ENCODE measurements at places on chromosomes 1 and 21.
A peak's percentile ranks its signal among the peaks of the same experiment; 100 is the strongest.

GRCh38 chr1:210231846-210232510, 618 bp upstream of the SERTAD4 start:
- DNase-seq, result no peak

- no peak for DNase-seq
Observed at GRCh38 chr1:151011154-151011850, 3.1 kb downstream of the PRUNE1 start.

DNA sequence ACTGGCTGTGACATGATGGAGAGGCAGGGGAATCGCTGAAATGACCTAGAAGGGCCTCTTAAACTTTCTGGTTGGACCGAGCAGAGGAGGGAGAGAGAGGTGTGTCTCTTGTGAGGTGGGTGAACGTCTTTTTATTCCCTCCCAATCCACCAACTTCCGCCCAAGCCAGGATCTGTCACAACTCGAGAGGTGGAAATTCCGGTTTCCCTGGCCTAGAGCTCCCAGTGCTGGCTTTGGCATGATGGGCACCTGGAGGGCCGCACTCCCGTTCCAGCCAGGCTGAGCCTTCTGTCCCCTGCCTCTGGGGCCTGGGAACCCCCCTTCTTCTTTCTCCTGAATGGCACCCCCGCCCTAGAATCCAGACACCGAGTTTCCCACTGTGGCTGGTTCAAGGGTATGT, at the start of gene SEMA4A:
Gene SEMA4A, plus strand, starts transcription at position 224 of the 400 bp plus-strand sequence. CDS start 994 bp downstream, outside the sequence.
- DNase-seq, result no peak

GRCh38 chr1:21216835-21217811, 40.4 kb upstream of the EIF4G3 start:
- DNase-seq, result peak; percentile 66
